ENCODE measurements at places on chromosomes 16 and 17.

- DNase-seq = no peak
These were observed 16.3 kb upstream of the JPT2 start for GRCh38 chr16:1661826-1662225.

GRCh38 chr16:70661918-70662641, 15.7 kb downstream of the IL34 start:
- no peak for DNase-seq

GRCh38 chr17:79715098-79715942, 15.4 kb upstream of the ENPP7 start:
- no peak for DNase-seq

DNA sequence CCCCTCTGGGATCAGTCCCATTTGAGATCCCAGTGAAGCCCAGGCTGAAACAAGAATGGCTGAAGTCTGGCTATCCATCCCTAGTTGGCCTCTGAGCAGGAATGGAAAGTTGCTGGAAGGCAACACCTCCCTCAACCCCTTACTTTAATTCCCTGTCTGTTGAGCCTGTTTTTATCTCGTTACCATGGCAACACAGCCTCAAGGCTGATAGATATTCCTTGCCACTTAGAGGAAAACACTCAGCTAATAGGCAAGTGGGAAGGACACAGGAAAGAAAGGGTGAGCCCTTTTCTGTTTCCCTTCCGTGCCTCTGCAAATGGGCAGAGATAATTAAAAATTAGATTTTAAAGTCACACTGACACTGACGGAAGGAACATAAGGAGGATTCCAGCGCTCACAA, 75.5 kb upstream of the CLEC3A start:
- peak; percentile 45 for DNase-seq

- no peak for DNase-seq
These were observed 10.6 kb downstream of the NAA60 start for GRCh38 chr16:3454093-3454492.

- DNase-seq = no peak
These were observed 1.0 kb downstream of the CSNK2A2 start for GRCh38 chr16:58196898-58197313.

GRCh38 chr17:6408276-6408675, 26.6 kb downstream of the AIPL1 start:
- DNase-seq = peak; percentile 16

GRCh38 chr17:14471052-14471451, 170.2 kb downstream of the HS3ST3B1 start:
- no peak for DNase-seq

- DNase-seq = no peak
These were observed 10.5 kb upstream of the MSI2 start for GRCh38 chr17:57245786-57246185.

GRCh38 chr17:45426561-45426960, 6.1 kb downstream of the ARHGAP27 start:
- no peak for DNase-seq

- DNase-seq = no peak
These were observed 970 bp upstream of the TRAF7 start for GRCh38 chr16:2154533-2155090.

Data from hindlimb muscle (tissue), 1 donor.